SJCRH30 (cell line): ENCODE measurements at places on chromosomes 7 and 10. TPM values are rescaled to one million over a fixed set of nuclear protein-coding genes. Genes with fewer than 3 reads are reported as not detected.

- no peaks in the 10 kb centered on the region for H3K4me1 ChIP-seq
- peak overlapping the region; percentile 62 for H3K4me3 ChIP-seq
- DNase-seq: no peak
- no peak overlapping the region for H3K27ac ChIP-seq
- no peaks in the 10 kb centered on the region for H3K36me3 ChIP-seq
These were observed 104.9 kb upstream of the LEP start for GRCh38 chr7:128136215-128136597.

GRCh38 chr7:137110091-137110509 is 233.4 kb downstream of the PTN start:
- no peaks in the 10 kb centered on the region for H3K4me1 ChIP-seq
- H3K27ac ChIP-seq: no peak overlapping the region

DNA sequence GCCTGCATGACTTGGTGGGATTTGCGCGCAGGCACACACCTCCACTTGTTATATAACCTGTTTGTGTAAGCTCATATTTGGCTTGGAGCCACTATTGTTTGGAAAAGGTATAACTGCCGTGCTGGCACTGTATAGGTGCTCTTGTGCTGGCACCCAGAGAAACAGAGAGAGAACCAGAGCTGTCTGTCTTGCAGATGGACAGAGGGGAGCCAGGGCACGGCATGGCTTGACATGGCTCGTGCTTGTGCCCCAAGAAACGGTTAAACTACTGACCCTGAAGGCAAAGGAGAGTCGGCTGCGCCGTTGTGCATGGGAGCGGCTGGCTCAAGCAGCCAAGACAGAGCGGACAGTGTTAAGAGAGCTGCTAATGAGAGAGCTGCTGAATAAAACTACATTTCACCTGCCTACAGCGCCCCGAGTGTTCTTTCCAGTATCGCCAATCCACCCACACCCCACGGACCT is 23.2 kb downstream of the RAPGEF5 start:
- no peak overlapping the region for H3K4me3 ChIP-seq
- H3K27me3 ChIP-seq: peaks cover 13% of the 10 kb centered on the region
- no peaks in the 10 kb centered on the region for H3K4me1 ChIP-seq

DNA sequence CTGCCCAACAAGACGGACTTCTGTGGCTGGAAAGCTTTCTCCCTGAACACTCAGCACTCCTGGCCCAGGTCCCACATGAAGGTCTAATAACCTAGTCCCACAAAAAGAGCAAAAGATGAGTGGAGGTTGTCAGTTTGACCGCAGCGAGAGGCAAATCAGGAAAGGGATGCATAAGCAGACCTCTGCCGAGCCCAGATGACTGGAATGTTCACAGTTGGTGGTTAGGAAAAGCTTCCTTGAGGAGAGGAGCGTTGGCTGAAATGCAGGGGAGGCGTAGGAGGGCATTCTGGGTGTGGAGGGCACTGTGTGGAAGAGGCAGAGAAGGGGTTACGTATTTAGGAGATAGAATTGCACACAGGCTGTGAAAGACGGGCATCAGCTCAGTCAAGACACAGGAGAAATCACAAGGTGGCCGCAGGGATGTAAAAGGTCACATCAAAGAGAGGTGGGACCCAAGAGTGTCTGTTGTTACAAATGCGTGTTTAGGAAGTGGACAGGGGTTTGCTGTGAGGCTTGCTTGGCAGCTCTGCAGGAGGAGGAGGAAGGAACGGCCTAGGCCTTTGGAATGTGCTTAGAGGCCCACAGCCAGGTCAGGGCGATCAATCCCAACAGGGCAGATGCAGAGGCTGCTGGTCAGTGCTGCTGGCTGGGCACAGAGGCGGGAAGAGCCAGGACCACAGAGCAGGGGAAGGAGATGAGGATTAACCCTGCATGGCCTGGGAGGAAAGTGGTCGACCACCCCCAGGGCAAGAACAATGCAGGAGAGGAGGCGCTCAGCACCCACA is 133.5 kb downstream of the VIPR2 start:
- peak overlapping the region; percentile 74 for H3K4me3 ChIP-seq
- H3K36me3 ChIP-seq: peaks cover 4% of the 10 kb centered on the region; the same call in 1 of the 2 replicates
- peak; percentile 60 for DNase-seq
- H3K27me3 ChIP-seq: no peaks in the 10 kb centered on the region
- peaks cover 24% of the 10 kb centered on the region for H3K4me1 ChIP-seq

- no peak overlapping the region for H3K27ac ChIP-seq
- peaks cover 34% of the 10 kb centered on the region for H3K4me1 ChIP-seq
- peak; percentile 20 for DNase-seq
- H3K4me3 ChIP-seq: no peak overlapping the region
- H3K36me3 ChIP-seq: no peaks in the 10 kb centered on the region
These were observed 303.5 kb upstream of the AOAH start for GRCh38 chr7:37027557-37028341.

- peak; percentile 29 for DNase-seq
- no peaks in the 10 kb centered on the region for H3K4me1 ChIP-seq
- H3K4me3 ChIP-seq: no peak within 1 kb of the TSS
- no peaks in the 10 kb centered on the region for H3K36me3 ChIP-seq
These were observed at the start of gene ANKRD22 for GRCh38 chr10:88851706-88852105. ANKRD22 (minus strand) TSS chr10:88851844; CDS start chr10:88851607, 237 bp downstream.

DNA sequence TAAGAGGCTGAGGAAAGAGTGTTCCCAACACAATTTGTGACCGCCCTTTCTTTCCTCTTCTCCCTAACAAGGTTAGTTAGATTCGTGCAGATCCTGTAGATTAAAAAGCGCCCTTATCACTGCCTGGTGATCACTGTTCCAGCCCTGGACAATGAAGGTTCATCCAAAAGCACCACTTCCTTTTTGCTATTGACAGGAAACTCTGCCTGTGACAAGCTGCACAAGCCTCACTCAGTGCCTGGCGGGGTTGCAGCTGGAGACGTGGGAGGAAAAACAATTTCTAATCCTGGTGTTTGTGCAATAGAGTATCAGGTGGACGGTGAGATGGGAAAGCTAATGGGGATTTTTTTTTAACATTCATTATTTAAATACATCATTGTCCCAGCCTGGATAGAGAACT is 105.9 kb upstream of the CAV2 start:
- H3K4me1 ChIP-seq: peaks cover 13% of the 10 kb centered on the region; the same call in 1 of the 2 replicates
- H3K27ac ChIP-seq: no peak overlapping the region
- no peaks in the 10 kb centered on the region for H3K27me3 ChIP-seq
- H3K4me3 ChIP-seq: no peak overlapping the region
- no peaks in the 10 kb centered on the region for H3K36me3 ChIP-seq
- no peak for DNase-seq

DNA sequence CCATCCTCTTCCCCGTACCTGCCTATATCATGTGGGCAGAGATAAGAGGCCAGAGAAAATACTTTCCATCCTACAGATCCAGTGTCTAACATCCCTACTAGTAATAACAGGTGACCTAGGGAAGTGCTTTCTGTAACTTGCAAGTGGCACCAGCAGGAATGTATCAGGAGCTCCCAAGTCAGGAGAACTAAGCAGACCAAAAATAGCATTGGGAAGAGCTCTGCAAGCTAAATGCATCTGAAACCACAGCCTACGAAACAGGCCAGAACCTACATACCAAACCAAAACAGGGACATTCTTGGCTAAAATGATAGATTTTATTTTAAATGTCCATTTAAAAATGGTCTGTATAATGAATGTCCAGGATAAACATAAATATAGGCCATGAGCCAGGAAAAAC is 680.8 kb downstream of the PHTF2 start:
- no peak overlapping the region for H3K4me3 ChIP-seq
- no peak for DNase-seq
- no peaks in the 10 kb centered on the region for H3K36me3 ChIP-seq
- H3K4me1 ChIP-seq: no peaks in the 10 kb centered on the region
- no peak overlapping the region for H3K27ac ChIP-seq

- no peaks in the 10 kb centered on the region for H3K4me1 ChIP-seq
- H3K4me3 ChIP-seq: no peak overlapping the region
- no peak for DNase-seq
- no peak overlapping the region for H3K27ac ChIP-seq
These were observed 253.4 kb downstream of the GALNT17 start for GRCh38 chr7:71385330-71385729.

GRCh38 chr10:31526681-31527080 is 207.7 kb downstream of the ZEB1 start:
- no peak overlapping the region for H3K4me3 ChIP-seq
- DNase-seq: no peak
- H3K27me3 ChIP-seq: no peaks in the 10 kb centered on the region

DNA sequence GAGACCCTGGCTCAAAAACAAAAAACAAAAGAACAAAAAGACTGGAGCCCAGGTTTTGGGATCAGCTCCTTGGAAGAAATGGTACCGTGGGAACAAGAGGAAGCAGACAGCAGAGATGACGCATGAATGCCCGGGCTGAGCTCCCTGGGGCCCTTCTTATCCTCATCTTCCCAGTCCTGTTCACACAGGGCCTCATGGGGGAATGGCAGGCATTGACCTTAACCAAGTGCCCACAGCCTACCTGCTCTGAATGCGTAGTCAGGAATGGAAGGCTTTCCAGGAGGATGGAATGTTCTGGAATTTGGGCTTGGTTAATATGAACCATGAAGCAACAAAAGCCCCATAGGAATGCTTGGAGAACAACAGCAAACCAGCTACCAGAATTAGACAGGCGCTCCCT is 154.7 kb downstream of the PRPF18 start:
- H3K4me1 ChIP-seq: peaks cover 55% of the 10 kb centered on the region
- no peak overlapping the region for H3K4me3 ChIP-seq
- no peaks in the 10 kb centered on the region for H3K36me3 ChIP-seq
- no peaks in the 10 kb centered on the region for H3K27me3 ChIP-seq

DNA sequence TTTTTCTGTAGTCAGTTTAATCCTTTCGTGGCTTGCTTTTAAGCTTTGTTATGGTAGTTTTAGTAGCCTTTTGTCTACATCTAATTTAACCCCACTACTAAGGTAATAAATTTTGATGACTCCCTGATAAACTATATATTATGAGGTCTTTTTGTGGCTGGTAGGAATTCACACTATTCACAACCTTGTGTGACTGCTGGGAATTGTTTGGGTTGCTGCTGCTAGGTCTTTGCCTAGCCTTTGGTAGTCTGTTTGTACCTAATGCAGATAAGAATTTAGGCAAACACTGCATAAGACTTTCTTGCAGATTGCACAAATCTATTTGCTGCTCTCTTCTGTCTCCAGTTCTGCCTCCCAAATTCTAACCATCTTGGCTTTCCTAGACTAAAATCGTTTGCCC is 58.3 kb downstream of the SHOC2 start:
- no peak overlapping the region for H3K27ac ChIP-seq
- H3K4me1 ChIP-seq: no peaks in the 10 kb centered on the region
- H3K36me3 ChIP-seq: no peaks in the 10 kb centered on the region

GRCh38 chr7:20189852-20190251 is 27.3 kb downstream of the MACC1 start:
- H3K36me3 ChIP-seq: no peaks in the 10 kb centered on the region
- DNase-seq: no peak
- no peaks in the 10 kb centered on the region for H3K4me1 ChIP-seq
- no peaks in the 10 kb centered on the region for H3K27me3 ChIP-seq
- no peak overlapping the region for H3K4me3 ChIP-seq

- H3K4me1 ChIP-seq: no peaks in the 10 kb centered on the region
- H3K36me3 ChIP-seq: no peaks in the 10 kb centered on the region
- no peaks in the 10 kb centered on the region for H3K27me3 ChIP-seq
- DNase-seq: no peak
These were observed 56.4 kb upstream of the MTPN start for GRCh38 chr7:136033413-136034031.

GRCh38 chr10:33032654-33033151 is 74.7 kb upstream of the ITGB1 start:
- no peak for DNase-seq
- H3K27ac ChIP-seq: no peak overlapping the region
- no peaks in the 10 kb centered on the region for H3K36me3 ChIP-seq
- H3K27me3 ChIP-seq: peaks cover 5% of the 10 kb centered on the region; the same call in 1 of the 2 replicates
- H3K4me1 ChIP-seq: no peaks in the 10 kb centered on the region
- no peak overlapping the region for H3K4me3 ChIP-seq

- no peak for DNase-seq
- no peak overlapping the region for H3K4me3 ChIP-seq
- H3K27me3 ChIP-seq: no peaks in the 10 kb centered on the region
- H3K36me3 ChIP-seq: no peaks in the 10 kb centered on the region
- no peaks in the 10 kb centered on the region for H3K4me1 ChIP-seq
These were observed 183.8 kb downstream of the CAMK1D start for GRCh38 chr10:12533151-12533550.

GRCh38 chr7:22372863-22373262 is 15.9 kb upstream of the RAPGEF5 start:
- no peak overlapping the region for H3K27ac ChIP-seq
- peaks cover 18% of the 10 kb centered on the region; the same call in 1 of the 2 replicates for H3K27me3 ChIP-seq
- DNase-seq: no peak
- no peaks in the 10 kb centered on the region for H3K36me3 ChIP-seq
- H3K4me1 ChIP-seq: no peaks in the 10 kb centered on the region

- no peaks in the 10 kb centered on the region for H3K4me1 ChIP-seq
- no peaks in the 10 kb centered on the region for H3K27me3 ChIP-seq
- peak; percentile 7 for DNase-seq
- no peaks in the 10 kb centered on the region for H3K36me3 ChIP-seq
- no peak overlapping the region for H3K27ac ChIP-seq
- no peak overlapping the region for H3K4me3 ChIP-seq
These were observed 112.2 kb downstream of the EXOC4 start for GRCh38 chr7:133364959-133365690.

DNA sequence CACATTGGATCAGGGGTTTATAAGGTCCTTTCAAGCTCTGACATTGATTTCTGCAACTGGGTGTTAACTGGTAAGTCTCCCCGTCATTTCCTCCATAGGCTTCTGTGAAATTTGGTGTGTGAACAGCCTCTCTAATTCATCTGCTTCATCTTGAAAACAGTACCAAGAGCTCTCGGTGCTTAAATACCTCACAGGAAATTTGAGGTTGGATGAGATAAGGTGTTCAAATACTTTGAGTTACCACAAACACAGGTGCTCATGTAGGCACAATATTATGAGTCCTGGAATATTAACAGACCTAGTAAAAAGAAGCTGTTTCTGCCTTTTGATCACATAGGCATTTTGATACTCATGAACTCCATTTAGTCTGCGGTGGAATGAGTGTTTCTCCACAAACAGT is 85.2 kb downstream of the RTKN2 start:
- H3K27me3 ChIP-seq: no peaks in the 10 kb centered on the region
- H3K36me3 ChIP-seq: no peaks in the 10 kb centered on the region
- H3K4me3 ChIP-seq: no peak overlapping the region
- H3K4me1 ChIP-seq: no peaks in the 10 kb centered on the region

DNA sequence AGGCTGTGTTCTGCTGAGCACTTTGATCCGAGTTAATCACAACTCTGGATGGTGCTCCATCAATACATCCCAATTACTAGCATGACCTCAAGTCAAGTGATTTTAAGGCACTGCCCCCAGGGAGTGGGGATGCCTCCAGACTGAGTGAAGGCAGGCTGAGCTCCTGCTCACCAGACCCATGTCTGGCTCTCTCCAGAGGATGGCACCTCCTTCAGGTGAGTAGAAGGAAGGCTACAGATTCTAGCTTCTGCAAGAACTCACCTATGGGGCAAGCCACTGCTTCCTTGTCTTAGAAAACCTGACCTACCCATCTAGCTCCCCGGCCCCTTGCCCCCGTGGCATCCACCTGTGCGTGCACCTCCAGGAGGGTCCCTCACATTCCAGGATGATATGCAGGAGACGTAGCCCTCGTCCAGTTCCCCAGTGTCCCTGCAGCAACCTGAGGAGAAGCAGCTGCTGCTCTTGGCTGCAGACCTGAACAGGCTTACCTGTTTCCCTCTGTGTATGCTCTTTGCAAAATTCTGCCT is 390.3 kb downstream of the GRID1 start:
- no peak overlapping the region for H3K27ac ChIP-seq
- DNase-seq: no peak
- H3K36me3 ChIP-seq: no peaks in the 10 kb centered on the region
- no peaks in the 10 kb centered on the region for H3K27me3 ChIP-seq
- H3K4me1 ChIP-seq: no peaks in the 10 kb centered on the region

The YAE1 gene
- 35.1 and 38.6 TPM in 2 replicates for total RNA-seq

The CALML5 gene
- total RNA-seq: not detected in 2 replicates

The PDE1C gene
- total RNA-seq: 0.02 TPM in 1 of 2 replicates, not detected in the other

The AKR1D1 gene
- total RNA-seq: not detected in 2 replicates

The NUTM2E gene
- 0.02 and 0.03 TPM in 2 replicates for total RNA-seq

The CPA2 gene
- 1.9 and 2.0 TPM in 2 replicates for total RNA-seq

The COBL gene
- total RNA-seq: 0.03 and 0.04 TPM in 2 replicates

The ARMC3 gene
- total RNA-seq: not detected in 2 replicates
